ENCODE measurements at places on chromosomes 6 and 20.
A peak's percentile ranks its signal among the peaks of the same experiment; 100 is the strongest.

DNA sequence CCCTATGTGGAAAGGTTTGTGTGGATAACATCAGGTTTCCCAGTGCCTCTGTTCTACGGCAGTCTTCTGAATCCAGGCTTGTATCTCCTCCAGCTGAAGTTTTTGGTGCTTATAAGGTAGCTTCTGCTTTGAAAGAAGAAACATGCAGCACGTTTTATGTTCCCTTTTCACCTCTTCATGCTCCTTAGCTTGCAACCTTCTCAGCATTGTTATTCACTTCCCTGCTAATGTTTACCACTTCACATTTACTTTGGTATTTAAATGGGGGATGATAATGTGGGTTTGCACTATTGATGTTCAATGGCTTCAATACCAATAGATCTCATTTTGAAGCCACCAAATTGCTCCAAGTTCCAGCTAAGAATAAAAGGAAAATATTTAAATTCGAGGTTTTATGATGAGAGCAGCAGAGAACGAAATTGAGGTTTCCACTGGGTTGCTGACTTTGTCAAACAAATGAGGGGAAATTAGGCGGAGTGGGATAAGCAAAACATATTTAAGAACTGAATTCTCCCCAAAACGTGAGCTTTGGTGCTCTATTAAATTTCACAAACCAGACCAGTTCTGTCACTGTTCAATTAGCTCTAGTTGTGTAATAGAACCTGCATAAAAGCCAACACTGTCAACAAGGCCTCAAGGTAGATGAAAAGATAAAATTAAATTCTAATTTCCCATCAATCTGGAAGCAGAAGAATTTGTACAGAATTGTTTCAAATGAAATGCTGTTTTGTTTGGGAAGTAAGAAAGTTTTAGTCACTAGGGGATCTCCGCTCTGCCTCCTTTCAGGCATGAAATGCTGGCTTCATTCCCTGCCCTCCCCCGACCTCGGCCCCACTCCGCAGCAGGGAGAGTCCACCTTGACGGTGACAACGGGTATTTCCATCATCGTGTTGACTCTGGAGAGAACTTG is 1.4 kb downstream of the IL22RA2 start:
- DNase-seq = no peak

- no peak for DNase-seq
Measured at GRCh38 chr20:33158637-33159385, 9.1 kb upstream of the BPIFA2 start.

DNA sequence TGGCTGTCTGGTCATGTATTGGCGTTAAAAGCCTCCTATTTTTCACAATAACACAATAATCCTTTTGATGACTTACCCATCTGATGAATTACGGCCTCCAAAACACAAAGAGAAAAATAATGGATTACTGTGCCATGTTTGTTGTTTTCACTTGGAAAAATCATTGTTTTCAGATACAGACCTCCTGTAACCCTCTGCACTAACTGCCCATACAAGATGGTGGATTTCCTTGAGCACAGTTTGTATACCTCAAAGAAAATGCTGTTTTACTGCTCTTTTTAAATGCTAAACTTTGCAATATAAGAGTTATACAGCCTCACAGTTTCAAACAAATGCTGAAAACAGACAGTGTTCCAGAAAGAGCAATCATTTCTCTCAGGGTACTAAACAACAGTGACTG is 61.0 kb downstream of the SMLR1 start:
- no peak for DNase-seq

GRCh38 chr6:146300521-146300920 is 243.1 kb upstream of the RAB32 start:
- no peak for DNase-seq

DNA sequence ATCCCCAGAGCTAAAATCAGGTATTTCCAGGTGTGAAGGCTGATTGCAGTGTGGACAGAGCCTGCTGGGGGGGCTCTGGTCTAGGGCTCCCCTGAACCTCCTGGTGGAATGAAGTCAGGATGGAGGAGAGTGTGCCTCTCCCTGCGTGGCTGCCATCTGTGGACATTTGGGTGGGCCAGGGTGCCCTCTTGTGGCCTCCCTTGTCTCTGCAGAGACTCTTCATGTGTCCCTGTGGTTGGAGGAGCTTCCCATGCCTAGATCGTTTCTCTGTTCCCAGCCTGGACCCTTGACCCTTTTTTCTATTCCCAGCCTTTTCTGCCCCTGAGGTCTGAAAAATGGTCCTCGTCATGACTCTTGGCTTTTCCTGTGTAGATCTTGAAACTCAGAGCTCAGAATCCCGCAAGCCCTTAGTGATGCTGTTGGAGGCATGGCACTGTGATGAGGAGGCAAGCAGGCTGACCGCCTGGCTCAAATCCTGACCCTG is 9.9 kb upstream of the PSMF1 start:
- peak; percentile 41 for DNase-seq
